ENCODE measurements at places on chromosomes 7 and 10.
A peak's percentile ranks its signal among the peaks of the same experiment; 100 is the strongest.

DNA sequence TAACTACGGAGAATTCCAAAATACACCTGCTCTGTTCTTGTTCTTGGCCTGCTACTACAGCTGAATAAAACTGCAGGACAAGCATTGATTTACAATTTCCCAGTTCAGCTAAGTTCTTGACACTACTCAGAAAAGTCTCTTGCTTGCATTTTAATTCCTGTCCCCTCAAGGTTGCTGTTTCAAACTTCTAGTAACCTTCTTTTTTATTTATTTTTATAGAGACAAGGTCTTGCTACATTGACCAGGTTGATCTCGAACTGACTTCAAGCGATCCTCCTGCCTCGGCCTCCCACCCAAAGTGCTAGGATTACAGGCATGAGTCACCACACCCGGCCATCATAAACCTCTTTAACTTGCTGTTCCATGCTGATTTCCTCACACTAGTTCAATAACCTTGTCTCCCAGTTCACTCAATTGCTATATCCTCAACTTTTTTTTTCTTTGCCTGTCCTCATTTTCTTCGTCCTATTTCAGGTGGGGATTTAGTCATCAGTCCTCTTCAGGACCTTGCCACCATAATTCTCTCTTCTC is 79.9 kb downstream of the ARHGAP21 start:
- no peak for DNase-seq

DNA sequence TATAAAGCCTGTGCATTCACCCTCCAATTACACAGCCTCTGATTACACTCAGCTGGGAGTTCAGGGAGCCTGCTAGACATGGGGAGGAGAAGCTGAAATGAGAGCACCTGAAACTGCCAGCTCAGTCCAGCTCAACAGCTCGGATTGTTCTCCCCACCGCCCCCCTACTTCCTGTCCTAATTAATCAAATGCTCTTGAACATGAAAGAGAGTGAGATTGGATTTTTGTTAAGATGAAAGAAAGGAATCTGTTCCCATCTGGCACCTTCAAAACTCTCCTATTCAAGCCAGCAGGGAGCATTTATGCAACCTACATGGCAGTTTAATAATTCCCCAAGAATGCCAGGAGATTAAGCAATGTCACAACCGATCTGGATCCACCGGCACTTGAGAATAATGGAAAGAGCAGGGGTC is 98.0 kb downstream of the NPSR1 start:
- no peak for DNase-seq

DNA sequence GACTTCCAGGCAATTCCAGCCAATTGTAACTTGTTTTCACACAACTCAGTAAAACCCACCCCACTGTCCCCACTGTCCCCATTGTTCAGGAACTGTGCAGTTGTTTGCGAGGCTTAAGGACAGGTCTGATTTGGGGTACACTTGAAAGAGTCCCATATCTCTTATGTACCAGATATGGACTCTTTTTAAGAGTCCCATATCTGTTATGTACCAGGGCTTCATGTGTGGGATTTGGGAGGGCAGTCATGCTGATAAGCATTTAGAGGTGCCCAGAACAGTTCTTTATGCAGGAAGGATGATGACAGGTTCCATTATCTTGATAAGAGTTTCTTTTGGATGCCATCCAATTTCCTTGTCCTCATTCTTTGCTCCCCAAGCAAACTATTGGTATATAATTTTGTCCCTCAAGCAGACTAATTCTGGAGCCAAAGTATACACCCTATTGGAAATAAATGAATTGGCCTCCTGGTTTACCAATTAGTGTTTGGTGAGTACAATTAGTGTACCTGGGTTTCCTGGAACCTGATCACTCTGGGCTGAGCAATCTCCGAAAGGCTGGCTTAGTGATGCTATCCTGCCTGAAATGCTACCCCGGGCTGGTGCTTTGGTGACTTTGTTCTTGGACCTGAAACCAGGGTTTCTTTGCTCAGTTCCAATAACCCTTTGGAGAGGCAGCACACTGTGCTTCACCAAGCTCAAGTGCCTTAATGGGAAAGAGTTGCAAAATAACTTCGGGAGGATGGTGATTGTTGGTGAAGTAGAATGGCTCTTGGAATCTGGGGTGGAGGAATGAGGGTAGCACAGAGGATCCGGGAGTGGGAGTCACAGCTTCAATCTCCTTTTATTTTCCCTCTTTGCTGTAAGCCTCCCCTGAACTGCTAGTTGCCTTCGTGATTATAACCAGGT is 6.2 kb upstream of the DMBT1 start:
- no peak for DNase-seq

GRCh38 chr7:13057462-13058200 is 370.2 kb downstream of the ARL4A start:
- DNase-seq = no peak

- DNase-seq = no peak
Measured at GRCh38 chr10:2236876-2237275, 499.6 kb upstream of the ADARB2 start.

- no peak for DNase-seq
Measured at GRCh38 chr7:143511593-143512047, 33.9 kb downstream of the TAS2R41 start.

DNA sequence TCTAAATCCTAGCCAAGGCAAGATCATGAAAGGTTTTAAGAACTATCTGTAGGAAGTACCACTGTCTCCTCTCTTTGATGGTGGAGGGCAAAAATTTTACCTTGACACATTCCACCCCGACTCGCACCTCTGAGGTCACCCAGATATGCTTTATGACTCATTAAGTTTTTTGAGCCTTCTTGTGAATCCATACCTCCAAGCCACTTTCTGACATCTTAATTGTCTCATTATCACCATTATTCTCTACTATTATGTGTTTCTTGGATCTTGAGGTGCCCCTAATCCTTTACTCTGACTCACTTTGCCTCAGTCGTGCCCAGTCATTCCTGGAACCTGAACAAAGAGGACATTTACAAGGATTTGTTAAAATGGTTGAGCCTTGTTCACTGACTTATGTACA is 146.6 kb downstream of the RAPGEF5 start:
- no peak for DNase-seq

- DNase-seq = no peak
Measured at GRCh38 chr7:3767917-3768777, 467.1 kb downstream of the SDK1 start.

DNA sequence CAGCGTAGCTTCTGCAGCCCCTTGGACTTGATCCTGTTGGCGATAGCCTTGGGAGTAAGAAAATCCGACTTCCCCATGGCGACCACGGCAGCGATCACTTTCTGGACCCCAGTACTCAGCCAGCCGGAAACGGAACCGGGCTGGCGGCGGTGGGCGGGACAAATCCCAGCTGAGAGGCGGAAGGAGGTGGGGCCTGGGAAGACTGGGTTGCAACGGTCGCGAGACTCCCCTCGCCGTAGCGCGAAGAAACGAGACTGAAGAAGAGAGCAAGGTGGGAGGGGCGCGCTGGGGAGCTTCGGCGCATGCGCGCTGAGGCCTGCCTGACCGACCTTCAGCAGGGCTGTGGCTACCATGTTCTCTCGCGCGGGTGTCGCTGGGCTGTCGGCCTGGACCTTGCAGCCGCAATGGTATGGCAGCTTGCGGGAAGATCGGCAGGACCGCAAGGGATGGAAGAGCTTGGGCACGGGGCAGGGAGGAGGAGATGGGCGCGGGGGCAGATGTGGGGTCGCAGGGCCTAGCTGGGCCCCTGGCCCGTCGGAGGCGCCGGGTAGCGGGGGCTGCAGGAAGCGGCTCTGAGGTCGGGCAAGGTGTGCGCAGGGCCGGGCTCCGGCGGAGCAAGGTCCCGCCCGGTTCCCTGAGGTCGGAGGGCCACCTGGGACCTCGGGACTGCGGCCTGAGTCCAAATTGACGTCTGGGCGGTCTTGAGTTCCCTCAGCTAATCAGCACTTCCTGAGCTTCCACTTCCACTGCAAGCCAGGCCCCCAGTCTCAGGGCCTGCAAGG is at the start of the genes ATP5F1C and KIN:
Gene ATP5F1C (plus strand): TSS at position 321 of the 782 bp plus-strand sequence. CDS start 31 bp downstream, at position 352.
Gene KIN (minus strand): TSS at position 137 of the 782 bp plus-strand sequence. CDS start 60 bp downstream, at position 77.
- DNase-seq = peak; percentile 98

DNA sequence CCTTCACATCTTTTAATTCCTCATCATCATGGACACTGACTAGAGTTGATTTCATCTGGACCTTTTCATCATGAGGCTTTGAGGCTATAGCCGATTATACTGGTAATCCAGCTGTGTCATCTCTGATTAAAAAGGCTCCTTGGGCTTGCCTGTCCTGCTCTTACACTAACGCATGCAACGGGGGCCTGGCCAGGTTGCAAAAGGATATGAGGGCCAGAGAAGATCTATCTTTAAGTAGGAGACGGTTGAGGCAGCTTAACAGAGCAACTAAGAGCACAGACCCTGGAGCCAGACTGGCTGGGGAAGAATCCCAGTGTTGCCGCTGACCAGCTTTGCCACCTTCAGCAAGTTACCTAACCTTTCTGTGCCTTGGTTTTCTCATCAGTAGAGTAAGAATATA is 211.5 kb downstream of the PTEN start:
- DNase-seq = no peak

DNA sequence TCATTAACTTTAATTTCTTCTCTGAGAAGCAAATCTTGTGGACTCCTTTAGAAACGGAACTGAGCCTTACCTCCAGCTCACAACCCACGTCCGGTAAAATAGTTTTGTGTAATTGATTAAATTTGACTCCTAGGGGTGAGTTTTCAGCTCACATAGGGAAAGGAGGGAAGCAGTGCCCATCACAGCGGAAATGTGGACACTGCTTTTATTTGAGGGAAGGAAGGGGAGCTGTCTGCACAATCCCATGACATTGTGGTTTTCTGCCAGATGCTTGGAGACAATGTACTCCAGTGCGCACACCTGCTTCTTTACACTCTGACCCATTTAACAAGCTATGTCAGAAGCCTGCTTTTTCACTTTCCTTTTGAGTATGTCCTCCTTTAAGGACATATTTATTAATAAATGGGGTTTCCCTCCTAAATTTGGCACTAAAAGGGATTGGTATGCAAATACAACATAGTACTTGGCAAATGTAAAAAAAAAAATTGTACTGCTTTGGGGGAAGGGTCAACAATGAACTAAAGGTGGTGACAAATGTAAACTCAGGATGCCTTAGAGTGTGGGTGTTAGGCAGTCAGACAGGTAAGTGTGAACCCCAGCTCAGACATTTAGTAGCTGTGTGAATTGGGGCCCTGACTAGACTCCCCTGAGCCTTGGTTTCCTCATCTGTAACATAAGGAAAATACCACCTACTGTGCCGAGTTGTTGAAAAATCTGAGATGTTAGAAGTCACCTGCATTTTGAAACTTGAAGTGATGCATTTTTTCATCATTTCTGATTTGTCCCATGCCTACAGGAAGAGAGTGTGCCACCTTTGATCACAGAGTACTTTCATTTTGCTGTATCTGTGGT is 90.2 kb upstream of the KLF6 start:
- DNase-seq = no peak

DNA sequence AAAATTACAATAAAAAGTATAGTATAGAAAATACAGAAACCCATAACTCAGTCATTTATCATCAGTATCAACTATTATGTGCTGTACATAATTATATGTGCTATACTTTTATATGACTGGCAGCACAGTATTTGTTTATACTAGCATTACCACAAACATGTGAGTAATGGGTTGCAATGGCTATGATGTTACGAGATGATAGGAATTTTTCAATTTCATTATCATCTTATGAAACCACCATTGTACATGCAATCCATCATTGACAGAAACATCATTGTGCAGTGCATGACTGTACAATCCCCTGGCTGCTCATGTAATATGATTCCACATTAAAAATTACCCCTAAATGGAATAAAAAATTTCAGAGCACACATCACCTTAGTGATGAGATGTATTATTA is 55.7 kb upstream of the TMEM229A start:
- no peak for DNase-seq

- no peak for DNase-seq
Measured at GRCh38 chr10:96244354-96244753, 27.0 kb downstream of the BLNK start.

GRCh38 chr10:24465891-24466818 is 257.2 kb downstream of the KIAA1217 start:
- no peak for DNase-seq

DNA sequence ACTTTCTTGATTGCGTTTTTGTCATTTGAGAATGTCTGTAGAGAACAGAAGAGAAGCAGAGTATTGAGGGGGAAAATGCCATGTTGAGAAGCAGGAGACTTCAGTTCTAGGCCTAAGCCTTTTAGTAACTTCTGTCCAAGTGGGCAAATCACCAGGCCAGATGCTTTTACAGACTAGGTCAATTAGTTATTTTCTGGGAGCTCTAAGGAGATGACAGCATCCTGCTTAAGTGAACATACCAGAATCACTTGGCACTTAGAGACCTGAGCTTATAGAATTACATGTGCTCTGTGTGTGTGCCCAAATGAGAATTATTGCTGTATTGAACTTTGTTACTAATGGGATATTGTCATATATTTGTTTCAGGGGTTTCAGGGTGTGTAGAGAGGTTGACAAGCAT is 24.0 kb downstream of the AGK start:
- no peak for DNase-seq

Data from posterior cingulate gyrus (tissue), 11 donors.